ENCODE measurements at places on chromosomes 2 and 18.
A peak's percentile ranks its signal among the peaks of the same experiment; 100 is the strongest.

- DNase-seq, result no peak
Measured at GRCh38 chr2:74290066-74290465, 53.1 kb downstream of the SLC4A5 start.

DNA sequence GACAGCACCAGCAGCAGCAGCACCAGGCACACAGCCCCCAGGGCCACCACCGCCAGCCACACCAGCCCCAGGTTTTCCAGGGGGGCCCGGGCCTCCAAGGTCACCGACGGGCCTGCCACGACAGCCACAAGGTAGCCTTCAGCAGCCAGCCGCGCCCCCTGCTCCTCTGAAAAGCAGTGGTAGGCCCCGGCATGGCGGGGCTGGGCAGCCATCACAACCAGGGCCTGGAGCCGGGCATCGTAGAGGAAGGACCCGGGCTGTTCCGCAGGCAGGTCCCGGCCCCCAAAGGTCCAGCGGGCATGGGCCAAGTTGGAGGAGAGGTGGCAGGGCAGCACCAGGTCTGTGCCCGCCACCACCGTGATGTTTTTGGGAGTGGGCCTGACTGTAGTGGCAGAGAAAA lies 3.3 kb upstream of the ANKRD39 start:
- no peak for DNase-seq

DNA sequence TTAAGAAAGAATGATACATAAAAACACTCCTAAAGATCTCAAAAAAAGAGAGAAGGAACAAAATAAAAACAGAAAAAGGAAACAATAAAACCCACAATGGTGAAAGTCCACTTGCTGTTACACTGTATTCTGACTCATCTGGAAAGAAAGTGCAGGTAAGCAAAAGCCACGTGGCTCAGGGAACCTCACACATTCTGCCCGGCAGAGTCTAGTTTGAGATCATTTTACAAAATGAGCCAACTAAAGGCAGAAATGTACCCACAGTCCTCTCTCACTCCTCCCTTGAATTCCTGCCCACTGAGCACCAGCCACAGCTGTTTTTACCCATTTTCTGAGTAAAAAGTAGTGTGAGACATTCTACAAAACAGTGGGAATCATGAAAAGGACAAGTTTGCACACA lies 10.0 kb downstream of the KCNH7 start:
- DNase-seq, result no peak

- no peak for DNase-seq
Measured at GRCh38 chr18:74840492-74841167, 243.0 kb downstream of the ZNF407 start.

DNA sequence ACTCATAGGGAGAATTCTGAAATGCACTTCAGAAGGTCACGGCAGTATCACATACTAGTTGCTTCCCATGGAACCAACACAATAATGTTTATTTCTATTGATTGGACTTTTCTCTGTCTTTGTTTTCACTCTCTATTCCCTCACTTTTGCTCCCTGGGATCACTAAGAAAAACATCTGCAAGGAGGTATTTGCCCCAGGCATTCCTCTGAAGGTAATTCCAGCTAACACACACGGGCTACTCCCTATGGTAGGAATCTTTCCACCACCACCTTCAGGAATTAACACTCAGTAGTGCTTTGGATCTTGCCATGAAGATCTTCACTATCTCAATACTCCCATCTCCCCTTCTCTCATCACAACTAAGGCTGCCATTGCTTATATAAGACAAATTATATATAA lies 353.3 kb downstream of the DSC3 start:
- DNase-seq, result no peak

DNA sequence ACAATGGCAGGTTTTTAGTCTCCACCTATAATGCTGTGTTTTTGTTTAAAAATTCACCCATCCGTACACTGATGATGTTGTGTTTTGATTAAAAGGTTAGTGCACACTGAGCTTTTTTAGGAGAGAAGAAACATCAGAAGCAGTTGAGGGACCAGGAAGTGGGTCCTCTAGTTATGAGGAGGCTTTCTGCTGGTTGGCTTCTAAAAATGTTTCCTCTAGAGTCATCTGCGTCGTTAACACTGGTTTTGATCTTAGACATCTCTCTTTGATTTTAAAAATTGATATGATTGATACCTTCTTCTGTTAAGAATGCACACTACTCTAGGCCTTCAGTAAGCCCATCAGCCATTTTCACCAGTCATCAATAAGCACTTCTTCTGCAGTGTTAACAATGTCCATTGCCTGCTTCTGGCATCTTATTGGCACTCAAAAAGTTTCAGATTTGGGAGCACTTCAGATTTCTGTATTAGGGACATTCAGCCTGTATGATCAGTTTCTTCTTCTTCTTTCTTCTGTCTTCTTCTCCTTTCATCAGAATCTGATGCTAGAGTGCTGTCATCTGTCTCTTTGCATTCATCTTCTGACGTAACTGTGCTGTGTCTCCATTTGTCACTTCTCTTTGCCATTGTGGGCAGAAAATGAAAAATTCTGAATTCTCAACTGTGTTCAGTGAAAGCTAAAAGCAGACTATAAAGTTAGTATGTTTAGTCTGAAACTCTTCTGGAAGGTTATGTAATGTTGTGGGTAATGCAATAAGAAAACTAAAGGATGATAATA lies 56.3 kb downstream of the PHLPP1 start:
- DNase-seq, result no peak

DNA sequence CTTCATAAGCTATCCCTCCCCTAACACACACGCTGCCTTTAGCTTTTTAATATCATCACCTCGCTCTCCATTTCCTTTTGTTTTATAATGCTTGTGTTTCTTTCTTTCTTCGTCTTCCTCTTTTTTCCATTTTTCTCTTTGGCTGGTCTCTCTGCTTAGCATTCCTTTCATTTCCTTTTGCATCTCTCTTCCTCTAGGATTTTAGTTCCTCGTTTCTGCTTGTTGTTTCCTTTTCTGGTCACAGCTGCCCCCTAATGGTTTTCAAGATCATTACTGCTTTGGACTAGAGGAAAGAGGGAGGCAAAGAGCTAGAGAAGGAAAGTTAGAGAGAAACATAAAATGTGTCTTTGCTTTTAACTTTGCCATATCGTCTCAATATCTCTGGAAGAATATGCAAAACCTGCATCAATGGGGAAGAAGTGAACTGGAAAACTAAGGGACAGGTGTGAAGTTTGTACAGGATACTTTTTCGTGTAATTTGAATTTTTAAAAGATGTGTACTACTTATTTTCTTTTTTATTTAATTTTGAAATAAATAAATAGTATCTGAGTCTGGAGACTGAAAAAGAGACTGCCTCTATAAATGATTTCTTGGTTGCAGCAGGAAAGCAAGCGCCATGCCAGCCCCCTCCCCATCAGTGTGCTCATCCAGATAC lies 6.3 kb upstream of the NRP2 start:
- DNase-seq, result no peak

- no peak for DNase-seq
Measured at GRCh38 chr2:181262782-181263181, 194.4 kb upstream of the ITGA4 start.

GRCh38 chr2:68833162-68833561 lies 38.0 kb downstream of the BMP10 start:
- no peak for DNase-seq

DNA sequence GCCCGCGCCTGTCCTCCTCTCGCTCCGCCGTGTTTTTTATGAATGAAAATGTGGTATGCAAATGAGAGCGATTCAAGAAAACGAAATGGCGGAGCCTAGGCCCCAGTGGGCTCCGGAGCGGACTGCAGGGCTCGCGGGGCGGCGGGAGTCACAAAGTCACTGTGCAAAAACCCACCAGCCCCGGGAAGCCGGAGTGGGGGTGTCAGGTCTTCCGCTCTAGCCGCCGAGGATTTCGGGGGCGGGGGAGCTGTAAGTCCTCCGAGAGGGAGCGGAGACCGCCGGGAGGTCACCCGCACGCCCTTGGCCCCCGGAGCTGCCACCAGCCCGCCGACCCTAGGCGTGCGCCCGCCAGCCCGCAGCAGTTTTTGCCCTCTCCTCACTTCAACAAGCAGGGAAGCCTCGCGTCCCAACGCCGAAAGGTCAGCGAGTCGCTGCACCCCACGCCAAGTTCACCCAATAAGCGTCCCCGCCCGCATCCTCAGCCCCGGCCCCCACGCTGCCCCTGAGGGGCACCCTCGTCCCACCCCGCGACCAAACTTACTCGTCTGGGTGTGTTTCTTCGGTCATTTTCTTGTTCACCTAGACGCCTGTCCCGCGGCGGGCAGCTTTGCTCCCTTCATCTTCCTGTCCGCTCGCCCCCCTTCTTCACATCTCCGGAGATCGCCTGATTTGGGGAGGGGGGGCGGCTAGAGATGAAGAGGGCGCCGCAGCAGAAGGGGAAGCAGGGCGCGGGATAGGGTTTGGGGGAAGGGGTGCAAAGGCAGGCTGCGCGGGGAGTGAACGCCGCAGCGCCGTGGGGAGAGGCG lies 775 bp downstream of the SPRED2 start:
- DNase-seq, result no peak

DNA sequence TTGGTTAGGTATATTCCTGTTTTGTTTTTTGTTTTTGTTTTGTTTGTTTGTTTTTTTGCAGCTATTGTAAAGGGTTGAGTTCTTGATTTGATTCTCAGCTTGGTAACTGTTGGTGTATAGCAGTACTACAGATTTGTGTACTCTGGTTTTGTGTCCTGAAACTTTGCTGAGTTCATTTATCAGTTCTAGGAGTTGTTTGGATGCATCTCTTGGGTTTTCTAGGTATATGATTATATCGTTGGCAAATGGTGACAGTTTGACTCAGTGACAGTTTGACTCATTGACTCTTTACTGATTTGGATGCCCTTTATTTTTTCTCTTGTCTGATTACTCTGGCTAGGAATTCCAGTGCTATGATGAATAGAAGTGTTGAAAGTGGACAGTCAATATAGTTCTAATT lies 53.7 kb downstream of the APLF start:
- no peak for DNase-seq

- DNase-seq, result no peak
Measured at GRCh38 chr2:160225722-160226121, 25.6 kb upstream of the ITGB6 start.

- DNase-seq, result peak; percentile 38
Measured at GRCh38 chr2:178804791-178805190, 2.4 kb downstream of the TTN start.

GRCh38 chr2:11245322-11245721 lies 90.1 kb downstream of the SLC66A3 start:
- DNase-seq, result no peak

DNA sequence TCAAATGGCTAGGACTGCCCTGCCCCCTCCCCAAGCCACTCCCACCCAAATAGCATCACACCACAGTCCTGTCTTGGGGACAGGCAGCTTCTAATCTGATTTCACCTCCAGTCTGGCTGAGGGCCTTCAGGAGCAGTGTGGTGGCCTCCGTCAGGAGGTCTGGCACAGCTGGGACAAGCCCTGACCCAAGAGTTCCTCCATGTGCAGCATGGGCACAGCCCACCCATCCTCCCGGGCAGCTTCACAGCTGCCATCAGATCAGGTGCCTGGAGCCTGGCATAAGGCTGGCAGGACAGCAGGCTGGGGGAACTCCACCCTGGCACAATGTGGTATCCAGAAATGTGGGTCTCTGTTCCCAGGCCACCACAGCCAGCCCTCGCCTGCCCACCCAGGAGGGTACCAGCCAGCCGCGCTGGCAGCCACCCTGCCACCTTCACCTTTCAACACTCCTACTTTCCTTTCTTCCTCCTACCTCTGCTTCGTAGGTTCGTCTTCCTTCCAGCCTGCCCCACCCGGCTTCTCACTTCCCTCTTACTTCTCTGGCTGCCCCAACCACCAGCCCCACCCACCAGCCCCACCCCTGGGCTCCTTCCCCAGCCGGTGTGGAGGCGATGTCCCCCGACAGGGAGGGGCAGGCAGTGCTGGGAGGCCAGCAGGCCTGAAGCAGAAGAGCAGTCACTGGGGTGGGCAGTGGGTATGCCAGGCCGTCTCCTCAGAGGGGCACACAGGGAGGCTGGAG lies at the start of gene CAPG:
TSS of gene CAPG (minus strand) at position 522 of the 739 bp plus-strand sequence. CDS start 8,221 bp downstream, outside the sequence.
- DNase-seq, result no peak

DNA sequence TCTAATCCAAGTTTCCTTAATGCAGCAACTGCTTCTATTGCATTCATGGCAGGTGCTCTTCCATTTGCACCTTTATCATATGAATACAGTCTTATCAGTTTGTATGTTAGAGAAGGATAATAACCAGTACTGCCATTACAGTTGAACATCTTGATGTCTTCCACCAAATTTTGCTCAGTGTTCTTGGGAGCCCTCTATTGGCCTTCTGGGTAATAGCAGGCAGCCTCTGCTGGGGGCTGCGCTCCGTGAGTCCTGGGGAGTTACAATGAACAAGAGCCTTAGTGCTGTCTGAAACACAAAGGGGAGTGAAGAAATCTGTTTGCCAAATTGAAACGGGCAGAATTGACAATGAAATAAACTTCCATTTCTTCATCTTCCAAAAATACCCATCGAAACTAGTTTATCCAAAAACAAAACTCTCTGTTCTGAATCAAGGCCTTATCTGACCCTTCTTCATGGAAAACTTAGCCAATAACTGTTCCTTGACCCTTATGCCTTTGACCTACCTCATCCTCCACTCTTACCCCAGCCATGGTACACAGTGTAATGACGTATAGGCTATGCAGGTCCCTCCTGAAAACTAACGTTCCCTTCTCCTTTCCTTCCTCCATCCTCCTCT lies 79.9 kb downstream of the ALK start:
- DNase-seq, result no peak

- DNase-seq, result no peak
Measured at GRCh38 chr2:233343171-233343705, 11.1 kb upstream of the DGKD start.

DNA sequence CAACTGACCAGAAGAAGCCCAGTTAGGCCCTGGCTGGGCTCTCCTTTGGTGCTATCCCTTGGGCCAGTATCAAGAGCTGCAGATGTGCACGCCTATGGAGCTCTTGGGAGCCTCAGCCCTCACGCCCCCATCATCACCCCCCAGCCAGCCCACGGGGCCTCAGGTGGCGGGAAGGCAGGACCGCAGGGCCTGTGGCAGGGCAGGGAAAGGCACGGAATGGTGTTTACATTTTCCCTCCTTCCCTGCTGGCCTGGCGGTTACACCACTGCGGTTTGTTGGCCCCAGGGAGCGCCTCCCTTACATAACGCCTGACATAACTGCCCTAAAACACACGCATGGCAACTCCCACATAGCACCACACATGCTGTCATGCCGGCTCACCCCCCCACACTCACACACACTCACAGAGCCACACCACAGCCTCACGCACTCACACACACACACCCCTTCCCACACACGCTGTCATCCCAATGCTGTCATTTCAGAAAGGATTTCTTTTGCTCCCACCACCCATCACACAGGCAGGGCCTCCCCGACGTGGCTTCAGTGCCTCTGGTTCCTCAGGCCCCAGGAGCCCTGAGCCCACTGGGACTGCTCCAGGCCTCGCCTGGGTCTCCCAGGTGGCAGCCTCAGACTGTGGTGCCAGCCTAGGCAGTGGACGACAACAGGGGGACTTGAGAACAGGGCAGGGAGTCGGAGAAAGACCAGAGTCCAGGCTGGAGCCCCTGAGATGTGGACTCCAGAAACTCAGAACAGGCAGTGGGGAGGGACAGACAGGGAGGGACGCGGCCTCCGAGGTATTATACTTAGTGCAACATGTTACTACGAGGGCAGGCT lies 15.7 kb downstream of the ZFP36L2 start:
- no peak for DNase-seq

GRCh38 chr2:25358249-25358815 lies 16.6 kb upstream of the DNMT3A start:
- no peak for DNase-seq

GRCh38 chr18:51491678-51492372 lies 294.3 kb upstream of the MEX3C start:
- DNase-seq, result no peak
